ENCODE measurements at places on chromosomes 4 and X. TPM values are rescaled to one million over a fixed set of nuclear protein-coding genes. Genes with fewer than 3 reads are reported as not detected.

The DOK7 gene
- 3.6 TPM for total RNA-seq

The LDB2 gene
- not detected for total RNA-seq

The TEX13D gene
- total RNA-seq: not detected

The LRBA gene
- total RNA-seq: 55.5 TPM

The SMAD1 gene
- total RNA-seq: 22.8 TPM

The WDR17 gene
- 0.21 TPM for total RNA-seq

The CDX4 gene
- not detected for total RNA-seq

The MAGEA1 gene
- not detected for total RNA-seq

The CTAG2 gene
- not detected for total RNA-seq

The ZFP92 gene
- total RNA-seq: 0.21 TPM

The NDST4 gene
- not detected for total RNA-seq

The TMEM271 gene
- total RNA-seq: not detected

The CT45A5 gene
- not detected for total RNA-seq

The F9 gene
- not detected for total RNA-seq
